ENCODE measurements at places on chromosomes 11 and 22.

DNA sequence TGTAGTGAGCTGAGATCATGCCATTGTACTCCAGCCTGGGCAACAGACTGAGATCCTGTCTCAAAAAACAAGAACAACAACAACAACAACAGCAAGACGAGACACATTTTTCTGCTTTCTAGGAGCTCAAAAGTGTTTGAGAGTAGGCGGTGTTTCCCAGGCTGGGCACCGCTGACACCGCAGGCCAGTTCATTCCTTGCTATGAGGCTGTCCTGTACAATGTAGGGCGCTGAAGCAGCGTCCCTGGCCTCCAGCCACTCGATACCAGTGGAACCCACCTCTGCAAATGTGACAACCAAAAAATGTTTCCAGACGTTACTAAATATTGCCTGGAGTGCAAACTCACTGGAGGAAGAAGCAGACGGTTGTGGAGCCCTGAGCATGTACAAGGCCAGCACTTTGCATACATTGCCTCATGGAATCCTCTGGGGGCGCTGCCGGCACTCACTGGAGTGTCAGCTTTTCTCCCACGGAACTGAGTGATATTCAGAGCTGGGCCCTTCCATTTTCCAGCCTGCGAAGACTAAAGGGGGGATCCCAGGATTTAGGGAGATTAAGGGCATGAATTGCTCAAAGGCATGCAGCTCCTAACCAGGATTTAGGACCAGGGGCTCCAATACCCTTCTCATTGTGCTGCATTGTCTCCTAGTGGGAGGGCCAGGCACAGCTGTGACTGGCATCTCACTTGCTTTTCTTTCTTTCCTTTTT lies 5.8 kb upstream of the MIEF1 start:
- no peak for DNase-seq

DNA sequence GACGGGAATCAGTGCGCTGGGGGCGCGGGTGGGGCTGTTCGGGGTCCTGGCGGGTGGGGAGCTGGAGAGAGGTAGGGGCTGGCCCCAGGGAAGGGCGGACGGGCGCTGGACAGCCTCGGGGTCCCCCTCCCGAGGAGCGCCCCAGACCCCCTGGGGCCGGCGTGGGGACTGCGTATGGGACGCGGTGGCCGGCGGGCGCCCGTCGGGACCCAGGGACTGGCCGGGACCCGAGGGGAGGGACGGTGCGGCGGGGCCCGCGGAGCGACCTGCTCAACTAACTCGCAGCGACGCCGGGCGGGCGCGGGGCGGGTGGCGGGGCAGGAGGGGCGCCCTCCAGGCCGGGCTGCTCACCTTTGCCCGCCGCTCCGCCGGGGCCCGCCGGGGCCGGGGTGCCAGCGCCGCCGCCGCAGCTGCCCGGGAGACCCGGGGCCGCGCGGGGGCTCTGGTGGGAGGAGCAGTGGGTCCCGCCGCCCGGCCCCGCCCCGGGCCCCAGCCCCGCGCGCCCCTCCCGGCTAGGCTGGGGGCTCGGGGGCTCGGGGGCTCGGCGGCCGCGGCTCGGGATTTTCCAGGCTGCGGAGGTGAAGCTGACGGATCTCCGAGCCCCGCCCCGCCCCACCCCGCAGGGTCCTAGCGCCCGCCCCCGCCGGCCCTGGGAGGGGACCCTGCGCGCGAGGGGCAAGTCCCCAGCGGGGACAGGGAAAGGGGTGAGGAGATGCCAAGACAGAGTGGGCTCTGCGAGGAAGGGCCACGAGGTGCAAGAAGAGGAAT lies 12.3 kb downstream of the STARD10 start:
- no peak for DNase-seq

- no peak for DNase-seq
These were observed 58.4 kb downstream of the DGCR2 start for GRCh38 chr22:19063581-19064353.

DNA sequence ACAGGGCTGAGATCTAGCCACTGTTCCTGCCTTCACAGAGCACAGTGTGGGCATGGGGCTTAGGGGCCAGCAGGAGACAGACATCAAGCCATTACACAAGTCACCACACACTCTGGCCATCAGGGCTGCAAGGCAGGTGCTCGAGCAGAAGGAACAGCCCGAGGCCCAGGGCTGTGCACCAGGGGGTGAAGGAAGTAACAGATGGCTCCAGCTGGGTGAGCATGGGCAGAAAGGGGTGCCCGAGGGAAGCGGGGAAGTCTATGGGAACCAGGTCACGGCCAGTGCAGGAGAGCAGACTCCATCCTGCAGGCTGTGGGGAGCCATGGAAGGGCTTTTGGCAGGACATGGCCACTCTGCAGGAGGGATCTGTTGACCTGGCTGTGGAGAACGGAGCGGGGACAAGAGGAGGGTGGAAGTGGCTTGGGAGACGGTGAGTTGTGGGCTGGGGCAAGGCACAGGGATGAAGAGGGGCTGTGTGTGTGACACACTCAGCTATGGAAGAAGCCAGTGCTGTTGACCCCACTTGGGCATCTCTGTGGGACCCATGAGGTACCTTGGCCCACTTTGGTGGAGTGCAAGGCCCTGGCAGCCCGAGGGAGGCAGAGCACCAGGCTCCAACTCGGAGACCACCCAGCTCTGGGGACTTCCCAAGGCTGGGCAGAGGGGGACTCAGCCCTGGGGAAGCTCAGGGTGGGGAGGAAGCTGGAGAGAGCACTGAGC lies 3.6 kb downstream of the C11orf68 start:
- DNase-seq = no peak

GRCh38 chr11:94675813-94676212 lies 92.3 kb upstream of the AMOTL1 start:
- DNase-seq = no peak

DNA sequence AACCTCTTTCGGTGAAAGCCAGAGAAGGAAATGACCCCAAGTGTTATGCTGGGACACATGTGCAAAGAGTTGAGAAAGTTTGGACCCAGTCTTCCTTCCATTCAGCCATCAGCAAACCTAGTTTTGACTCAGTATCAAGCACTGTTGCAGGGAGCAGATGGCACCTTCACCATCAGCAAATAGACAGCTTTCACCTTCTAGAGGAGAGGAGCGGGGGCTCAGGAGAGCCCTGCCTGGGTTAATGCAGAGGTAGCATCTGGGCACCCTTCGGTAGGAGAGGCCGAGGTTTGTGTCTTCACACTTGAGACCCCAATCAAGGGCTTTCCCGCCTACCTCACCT lies 16.2 kb upstream of the MFRP start:
- no peak for DNase-seq

DNA sequence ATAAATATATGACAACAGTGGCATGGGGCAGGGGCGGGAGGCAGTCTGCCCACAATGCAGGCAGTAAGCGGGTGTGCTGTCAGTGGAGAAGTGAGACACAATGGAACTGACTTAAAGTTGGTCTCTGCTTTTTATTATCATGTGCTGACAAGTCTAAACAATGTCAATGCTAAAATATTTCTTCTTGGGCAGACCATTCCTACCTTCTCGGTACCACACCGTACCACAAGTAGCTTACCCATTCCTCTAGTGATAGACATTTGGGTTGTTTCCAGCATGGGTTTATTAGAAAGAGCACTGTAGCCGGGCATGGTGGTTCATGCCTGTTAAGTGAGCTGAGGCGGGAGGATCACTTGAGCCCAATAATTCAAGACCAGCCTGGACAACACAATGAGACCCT lies 2.6 kb upstream of the CHADL start:
- no peak for DNase-seq

DNA sequence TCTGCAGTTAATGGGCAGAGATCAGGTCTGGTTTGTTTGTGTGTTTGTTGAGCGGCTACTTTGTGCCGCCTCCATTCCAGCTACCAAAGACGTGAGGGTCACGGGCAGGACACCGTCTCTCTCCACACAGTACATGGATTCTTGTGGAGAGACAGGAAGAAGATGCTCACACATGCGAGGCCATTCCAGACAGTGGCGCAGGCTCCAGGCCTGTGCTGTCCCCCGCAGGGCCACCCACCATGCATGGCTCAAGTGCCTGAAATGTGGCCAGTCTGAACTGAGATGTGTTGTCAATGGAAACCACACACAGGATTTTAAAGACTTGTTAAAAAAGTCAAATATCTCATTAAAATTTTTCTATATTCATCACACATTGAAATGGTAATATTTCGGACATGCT lies 848.3 kb downstream of the TBC1D22A start:
- no peak for DNase-seq

DNA sequence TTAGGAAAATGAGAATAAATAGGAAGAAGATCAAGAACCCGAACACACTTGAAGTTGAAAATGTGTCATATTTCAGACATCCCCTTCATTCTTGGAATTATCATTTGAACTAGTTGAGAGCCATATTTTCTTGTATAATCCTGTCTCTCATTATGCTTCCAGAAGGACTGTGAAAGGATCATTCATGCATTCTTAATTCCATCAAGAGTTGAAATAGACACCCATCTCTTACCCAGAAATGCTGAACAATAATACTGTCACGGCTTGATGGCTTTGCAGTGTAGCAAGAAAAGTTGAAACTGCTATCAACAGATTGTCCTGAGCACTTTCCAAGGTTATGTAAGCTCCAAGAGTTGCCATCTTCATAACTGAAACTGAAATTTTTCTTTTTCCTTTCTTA lies 79.7 kb downstream of the ARHGAP42 start:
- no peak for DNase-seq

- DNase-seq = no peak
These were observed 78.9 kb upstream of the PLET1 start for GRCh38 chr11:112339566-112339965.

GRCh38 chr11:13104619-13105236 lies 95.6 kb downstream of the RASSF10 start:
- no peak for DNase-seq

DNA sequence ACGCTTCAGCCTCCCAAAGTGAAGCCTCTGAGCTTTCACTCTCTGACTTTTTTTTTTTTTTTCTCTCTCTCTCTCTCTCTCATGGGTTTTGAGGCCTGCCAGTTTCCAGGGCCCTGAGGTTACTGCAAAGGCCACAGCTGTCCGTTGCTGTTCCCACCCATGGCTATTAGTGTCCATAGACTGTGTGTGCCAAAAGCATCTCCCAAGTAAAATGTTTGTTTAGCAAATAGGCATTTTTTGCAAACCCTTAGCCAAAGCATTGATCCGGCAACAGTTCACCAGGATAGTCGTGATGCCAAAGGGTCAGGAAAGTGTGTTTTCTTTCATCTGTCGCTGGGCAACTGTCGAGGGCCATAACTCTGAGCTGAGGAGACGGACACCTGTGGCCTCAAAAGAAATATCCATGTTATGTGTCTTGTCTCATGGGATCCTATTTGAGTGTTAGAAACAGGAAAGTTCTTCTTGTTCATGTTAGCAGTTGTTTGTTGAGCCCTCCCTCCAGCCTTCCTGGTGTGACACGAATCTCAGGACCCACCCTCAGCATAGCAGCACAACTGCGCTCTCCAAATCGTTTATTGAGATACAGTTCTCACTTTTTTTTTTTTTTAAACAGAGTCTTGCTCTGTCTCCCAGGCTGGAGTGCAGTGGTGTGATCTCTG lies 18.4 kb downstream of the FADS2 start:
- DNase-seq = no peak

DNA sequence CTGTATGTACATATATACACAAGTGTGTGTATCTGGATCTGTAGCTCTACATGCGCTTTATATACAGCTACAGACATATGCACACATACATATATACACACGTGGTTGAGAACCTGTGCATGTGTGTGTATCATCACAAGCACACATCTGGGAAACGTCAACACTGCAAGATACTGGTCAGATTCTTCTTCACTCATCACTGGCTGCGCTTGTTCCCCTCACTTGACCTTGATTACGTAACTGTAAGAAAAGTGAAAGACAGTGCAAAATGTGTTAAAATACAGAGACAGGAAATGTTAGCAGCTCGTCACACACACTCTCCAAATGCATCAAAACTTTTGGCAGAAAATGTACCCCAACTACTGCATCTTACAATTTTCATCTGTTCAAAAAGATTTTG lies 51.9 kb upstream of the MN1 start:
- DNase-seq = no peak

- no peak for DNase-seq
These were observed 13.7 kb upstream of the TSG101 start for GRCh38 chr11:18540207-18541009.

- DNase-seq = no peak
These were observed 35.1 kb downstream of the TRIOBP start for GRCh38 chr22:37731804-37732471.

GRCh38 chr11:128732471-128733277 lies 38.8 kb downstream of the FLI1 start:
- no peak for DNase-seq

GRCh38 chr11:132859306-132859705 lies 673.0 kb downstream of the OPCML start:
- DNase-seq = no peak

- DNase-seq = peak; percentile 56
These were observed 121.5 kb downstream of the CCDC34 start for GRCh38 chr11:27241311-27242122.

DNA sequence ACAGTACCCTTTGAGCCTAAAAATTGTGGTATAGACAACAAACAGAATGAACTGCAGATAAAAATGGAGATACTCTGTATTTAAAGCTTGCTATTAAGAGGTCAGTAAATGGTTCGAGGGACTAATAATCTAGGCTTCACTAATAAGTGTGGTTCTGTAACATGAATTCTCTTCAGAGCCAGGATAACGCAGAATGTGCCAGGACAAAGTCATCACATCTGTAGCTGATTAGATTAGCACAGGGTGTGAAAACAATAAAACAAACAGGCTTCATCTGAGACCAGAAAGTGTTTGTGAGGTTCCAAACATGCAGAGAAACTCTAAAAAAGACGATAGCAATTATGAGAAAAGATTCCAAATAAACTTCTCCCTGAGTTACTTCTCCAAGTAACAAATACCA lies 89.1 kb upstream of the LUZP2 start:
- no peak for DNase-seq

DNA sequence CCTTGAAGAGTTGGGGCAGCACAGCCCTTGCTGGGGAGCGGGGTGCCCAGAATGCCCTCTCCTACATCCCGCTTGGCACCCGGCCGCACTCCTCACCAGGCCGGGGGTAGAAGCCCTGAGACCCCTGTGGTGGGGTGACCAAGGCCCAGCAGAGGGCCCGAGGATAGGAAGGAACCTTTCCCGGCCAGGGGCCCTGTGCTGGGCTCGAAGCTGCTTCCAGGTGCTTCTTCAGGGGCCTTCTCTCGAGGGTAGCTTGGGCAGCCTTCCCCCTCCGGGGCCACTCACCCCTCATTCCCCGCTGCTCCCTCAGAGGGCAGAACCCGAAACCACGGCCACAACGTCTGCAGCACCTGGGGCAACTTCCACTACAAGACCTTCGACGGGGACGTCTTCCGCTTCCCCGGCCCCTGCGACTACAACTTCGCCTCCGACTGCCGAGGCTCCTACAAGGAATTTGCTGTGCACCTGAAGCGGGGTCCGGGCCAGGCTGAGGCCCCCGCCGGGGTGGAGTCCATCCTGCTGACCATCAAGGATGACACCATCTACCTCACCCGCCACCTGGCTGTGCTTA lies 752 bp downstream of the MUC2 start:
- DNase-seq = no peak

Data from kidney epithelial cell (primary cell).